Upper lobe of right lung (tissue), 1 donor: ENCODE measurements at places on chromosomes 3 and 15.

DNA sequence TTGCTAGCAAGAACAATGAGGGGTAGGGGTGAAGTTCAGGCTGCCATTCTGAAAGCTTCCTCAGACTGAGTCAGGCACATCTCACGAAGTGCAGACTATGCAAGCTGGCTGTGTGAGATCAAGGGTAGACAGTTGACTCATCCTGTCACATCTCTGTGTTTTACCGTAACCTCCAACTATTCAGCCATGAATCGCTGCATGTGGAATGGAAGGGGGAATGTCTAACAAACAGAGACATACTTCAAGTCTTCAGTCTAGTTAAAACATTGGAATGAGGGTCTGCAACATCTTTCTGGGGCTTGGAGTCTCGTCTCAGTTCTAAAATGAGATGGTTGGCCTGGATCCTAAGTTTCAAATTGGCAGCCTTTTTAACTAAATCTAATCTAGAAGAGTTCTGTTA, 25.9 kb downstream of the AGTR1 start:
- DNase-seq, result no peak

- no peak for DNase-seq
These were observed 14.3 kb downstream of the ARL8B start for GRCh38 chr3:5136211-5136918.

DNA sequence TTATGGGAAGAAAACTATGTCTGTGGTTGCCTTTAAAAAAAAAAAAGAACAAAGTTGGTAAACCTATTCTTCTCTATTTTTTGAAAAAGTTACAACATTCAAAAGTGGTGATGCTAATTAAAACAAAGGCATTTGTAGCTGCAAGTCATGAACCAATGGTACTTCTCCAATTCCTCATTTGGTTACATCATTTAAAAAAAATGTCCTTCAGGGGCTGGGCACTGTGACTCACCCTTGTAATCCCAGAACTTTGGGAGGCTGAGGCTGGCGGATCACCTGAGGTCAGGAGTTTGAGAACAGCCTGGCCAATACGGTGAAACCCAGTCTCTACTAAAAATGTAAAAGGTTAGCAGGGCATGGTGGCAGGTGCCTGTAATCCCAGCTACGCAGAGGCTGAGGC, 574.6 kb downstream of the VGLL3 start:
- no peak for DNase-seq

- DNase-seq, result no peak
These were observed 266.4 kb upstream of the TBC1D5 start for GRCh38 chr3:18008706-18009368.

DNA sequence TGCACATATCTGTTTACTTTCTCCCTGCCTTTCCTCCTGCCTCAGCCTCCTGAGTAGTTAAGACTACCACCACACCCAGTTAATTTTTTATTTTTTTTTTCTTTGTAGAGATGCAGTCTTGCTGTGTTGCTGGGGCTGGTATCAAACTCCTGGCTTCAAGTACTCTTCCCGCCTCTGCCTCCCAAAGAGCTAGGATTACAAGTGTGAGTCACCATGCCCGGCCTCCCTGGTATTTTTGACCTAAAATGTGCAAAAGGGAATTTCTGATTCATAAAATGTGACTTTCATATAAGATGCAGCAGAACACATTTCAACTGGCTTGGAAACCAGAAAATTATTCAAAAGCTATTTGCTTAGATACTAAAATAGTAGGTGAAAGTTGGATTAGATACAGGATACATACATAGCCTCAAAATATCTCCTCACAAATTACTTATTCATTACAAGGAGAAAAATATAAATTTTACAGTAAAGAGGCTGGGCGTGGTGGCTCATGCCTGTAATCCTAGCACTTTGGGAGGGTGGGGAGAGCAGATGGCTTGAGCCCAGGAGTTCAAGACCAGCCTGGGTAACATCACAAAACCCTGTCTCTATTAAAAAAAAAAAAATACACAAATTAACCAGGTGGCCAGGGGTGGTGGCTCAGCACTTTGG, 32.0 kb downstream of the MAP4 start:
- no peak for DNase-seq

DNA sequence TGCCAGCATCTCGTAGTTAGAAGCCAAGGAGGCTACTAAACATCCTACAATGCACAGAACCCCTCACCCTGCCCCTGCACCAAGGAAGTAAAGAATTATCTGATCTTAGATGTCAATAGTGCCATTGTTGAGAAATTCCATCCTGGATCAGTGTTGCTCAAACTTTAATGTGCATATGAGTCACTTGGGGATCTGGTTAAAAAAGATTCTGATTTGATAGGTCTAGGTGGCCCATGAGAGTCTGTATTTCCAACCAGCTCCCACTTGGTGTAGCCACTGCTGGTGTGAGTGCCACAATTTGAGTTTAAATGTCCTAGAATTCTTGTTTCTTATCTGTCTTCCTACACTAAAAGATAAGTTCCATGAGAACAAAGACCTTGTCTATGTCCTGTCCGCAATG, 43.7 kb downstream of the TMEM45A start:
- DNase-seq, result no peak

- DNase-seq, result no peak
These were observed 7.3 kb downstream of the FBLN2 start for GRCh38 chr3:13556207-13556606.

GRCh38 chr3:180755556-180755955, 76.3 kb upstream of the CCDC39 start:
- no peak for DNase-seq

GRCh38 chr3:122475316-122475715, 39.4 kb downstream of the KPNA1 start:
- no peak for DNase-seq

GRCh38 chr3:185976100-185976499, 38.3 kb upstream of the TRA2B start:
- no peak for DNase-seq

DNA sequence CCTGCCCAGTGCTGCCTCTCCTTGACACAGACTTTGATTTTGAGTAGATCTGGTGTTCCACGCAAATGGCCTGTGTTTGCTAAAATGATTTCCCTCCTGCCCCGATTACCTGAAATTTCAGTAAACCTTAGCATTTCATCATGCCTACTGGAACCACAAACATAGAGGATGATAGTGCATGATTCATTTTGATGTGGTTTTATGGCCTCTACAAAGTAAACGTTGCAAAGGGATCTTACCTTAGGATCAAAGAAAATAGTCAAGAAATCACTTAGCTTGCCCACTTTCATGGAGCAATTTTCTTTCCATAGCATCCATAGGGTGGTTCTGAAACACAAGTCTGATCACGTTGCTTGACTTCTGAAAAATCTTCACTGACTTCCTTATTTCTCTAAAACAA, 524.6 kb upstream of the ATP11B start:
- DNase-seq, result no peak

DNA sequence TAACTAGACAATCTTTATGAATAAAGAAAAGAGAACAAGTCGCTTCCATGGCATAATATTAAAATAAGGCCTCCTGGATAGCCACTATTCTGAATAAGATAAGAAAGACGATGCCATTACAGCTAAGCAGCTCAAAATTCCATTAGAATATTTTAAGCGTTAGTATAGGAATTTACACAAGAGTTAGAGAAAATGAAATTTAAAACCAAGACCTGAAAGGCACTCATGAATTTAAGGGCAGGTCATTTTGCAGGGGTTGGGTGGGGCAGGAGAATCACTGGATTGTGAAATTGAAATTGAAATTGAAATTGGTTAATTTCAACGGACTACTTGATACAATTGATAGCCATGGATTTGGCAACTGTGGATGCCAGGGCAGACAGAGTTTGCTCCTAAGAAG, 91.8 kb upstream of the GOLGA8J start:
- no peak for DNase-seq

- DNase-seq, result no peak
These were observed 58.5 kb upstream of the UTS2B start for GRCh38 chr3:191388823-191389222.
